Hematopoietic multipotent progenitor cell treated with erythropoietin and hydrocortisone succinate and interleukin-3 and kit ligand, for 17 days (in vitro differentiated cells): ENCODE measurements at places on chromosomes 5 and 9.
A peak's percentile ranks its signal among the peaks of the same experiment; 100 is the strongest.

DNA sequence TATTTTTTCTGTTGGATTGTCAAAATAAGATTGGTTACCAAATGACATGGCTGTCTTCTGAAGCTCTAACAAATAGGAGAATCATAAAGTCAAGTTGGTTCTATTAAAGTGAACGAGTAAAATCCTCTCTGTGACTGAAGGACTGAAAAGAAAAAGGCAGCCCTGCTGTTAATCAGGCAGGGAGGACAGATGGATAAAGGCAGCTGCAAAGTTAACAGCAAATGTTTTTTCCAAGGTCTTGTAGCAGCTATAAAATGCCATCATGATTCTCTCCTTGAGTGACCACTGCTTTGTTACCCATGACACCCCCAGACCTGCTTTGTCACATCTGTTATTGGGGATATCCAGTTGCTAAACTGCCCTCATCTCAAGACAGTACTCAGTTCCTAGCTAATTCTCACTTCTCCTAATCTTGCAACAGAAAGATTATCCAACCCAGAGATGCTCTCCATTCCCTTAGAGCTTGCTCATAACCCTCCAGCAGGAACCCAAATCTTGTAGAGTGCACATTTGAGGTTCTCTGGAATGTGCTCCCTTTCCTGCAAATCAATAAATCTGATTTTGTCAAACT is 89.7 kb upstream of the PARP8 start:
- DNase-seq = no peak

GRCh38 chr9:95545831-95546567 is 29.2 kb upstream of the PTCH1 start:
- DNase-seq = no peak

DNA sequence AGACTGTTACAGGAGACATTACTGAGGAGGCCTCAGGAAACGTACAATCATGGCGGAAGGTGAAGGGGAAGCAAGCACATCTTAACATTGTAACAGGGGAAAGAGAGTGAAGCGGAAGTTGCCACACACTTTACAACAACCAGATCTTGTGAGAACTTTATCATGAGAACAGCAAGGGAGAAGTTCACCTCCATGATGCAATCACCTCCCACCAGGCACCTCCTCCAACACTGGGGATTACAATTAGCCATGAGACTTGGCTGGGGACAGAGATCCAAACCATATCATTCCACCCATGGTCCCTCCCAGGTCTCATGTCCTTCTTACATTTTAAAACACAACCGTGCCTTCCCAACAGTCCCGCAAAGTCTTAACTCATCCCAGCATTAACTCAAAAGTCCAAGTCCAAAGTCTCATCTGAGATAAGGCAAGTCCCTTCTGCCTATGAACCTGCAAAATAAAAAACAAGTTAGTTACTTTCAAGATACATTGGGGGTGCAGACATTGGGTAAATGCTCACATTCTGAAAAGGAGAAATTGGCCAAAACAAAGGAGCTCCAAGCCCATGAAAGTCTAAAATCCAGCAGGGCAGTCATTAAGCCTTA is 138.3 kb downstream of the TMEM161B start:
- DNase-seq = no peak

GRCh38 chr5:96083361-96083881 is 121.8 kb upstream of the ELL2 start:
- DNase-seq = no peak

GRCh38 chr5:36880761-36881160 is 4.2 kb downstream of the NIPBL start:
- DNase-seq = peak; percentile 45

DNA sequence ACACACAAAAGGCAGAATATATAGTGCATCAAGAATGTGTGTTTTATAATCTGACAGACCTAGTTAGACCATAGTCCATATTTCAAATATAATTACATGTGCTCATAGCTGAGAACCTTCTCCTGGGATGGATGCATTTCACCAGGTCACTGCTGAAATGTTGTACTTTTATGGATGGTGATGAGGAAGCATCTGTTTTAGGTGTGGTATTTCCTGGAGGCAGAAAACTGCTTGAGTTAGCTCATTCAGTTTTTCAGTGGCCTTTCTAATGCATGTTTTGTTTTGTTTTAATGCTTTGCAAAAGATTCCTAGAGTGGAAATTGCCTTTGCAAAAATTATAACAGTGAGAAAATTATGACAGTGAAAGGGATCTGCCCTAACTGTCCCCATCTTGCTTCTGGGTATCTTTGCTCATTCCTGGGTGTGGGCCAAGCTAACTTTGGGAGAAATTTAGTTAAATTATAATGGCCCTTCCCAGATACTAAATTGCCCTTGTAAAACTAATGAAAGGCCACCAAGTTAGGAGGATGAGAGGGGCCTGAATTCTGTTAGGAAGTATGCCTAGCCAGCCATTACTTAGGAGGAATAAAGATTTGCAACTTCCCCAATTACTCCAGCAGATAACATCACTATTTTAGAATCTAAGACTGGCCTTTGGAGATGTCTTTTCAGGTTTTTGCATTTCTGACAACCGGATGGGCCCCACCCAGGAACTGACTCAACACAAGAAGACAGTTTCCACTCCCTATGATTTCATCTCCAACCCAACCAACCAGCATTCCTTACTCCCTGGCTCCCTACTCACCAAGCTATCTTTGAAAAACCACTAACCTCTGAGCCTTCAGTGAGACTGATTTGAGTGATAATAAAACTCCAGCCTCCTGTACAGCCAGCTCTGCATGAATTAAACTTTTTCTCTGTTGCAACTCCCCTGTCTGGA is 7.0 kb upstream of the IL12B start:
- DNase-seq = no peak

DNA sequence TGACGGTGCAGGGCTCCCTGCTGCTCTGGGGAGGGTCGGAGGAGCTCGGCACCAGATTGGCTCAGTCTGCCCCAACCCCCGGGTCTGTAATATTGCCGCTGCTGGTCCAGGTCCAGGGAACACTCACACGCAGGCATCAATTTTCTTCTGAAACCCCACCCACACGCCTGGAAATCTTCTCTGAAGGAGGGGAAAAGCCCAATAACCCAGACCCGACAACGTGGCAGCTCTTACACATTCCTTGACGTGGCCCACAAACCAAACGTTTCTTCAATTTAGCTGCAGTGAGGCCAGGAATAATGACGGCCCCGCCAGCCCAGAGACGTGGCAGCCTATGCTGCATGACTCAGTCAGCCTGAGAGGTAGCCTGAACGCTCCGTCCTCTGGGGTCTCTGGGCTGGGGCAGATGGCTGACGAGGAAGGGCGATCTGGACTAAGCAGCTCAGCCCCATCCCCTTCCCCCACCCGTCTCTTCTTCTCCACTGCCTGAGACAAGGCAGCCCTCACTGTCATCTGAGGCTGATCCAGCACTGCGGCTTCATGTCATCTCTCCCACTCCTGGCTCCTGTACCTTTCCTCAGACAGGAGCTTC is 9.9 kb upstream of the SPARC start:
- DNase-seq = no peak

- no peak for DNase-seq
These were observed 17.1 kb upstream of the LOX start for GRCh38 chr5:122095158-122095557.

DNA sequence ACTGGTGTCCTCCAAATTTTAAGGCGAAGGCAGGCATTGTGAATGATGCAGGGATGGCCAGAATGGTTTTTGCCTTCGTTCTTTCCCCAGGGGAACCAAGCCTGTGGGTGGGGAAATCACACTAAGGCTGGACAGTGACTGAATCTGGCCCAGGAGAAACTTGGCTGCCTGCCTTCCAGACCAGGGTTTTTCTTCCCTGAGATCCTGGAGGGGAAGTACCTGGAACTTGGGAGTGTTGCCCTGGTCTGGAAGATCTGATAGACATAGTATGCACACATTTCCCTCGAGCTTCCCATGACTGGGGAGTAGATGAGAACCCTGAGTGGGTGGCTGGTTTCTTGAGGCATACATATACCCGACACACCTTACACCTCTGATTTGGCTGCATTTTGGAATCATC is 664 bp upstream of the IL11RA start:
- no peak for DNase-seq

GRCh38 chr9:98905015-98905414 is 38.7 kb upstream of the COL15A1 start:
- no peak for DNase-seq

DNA sequence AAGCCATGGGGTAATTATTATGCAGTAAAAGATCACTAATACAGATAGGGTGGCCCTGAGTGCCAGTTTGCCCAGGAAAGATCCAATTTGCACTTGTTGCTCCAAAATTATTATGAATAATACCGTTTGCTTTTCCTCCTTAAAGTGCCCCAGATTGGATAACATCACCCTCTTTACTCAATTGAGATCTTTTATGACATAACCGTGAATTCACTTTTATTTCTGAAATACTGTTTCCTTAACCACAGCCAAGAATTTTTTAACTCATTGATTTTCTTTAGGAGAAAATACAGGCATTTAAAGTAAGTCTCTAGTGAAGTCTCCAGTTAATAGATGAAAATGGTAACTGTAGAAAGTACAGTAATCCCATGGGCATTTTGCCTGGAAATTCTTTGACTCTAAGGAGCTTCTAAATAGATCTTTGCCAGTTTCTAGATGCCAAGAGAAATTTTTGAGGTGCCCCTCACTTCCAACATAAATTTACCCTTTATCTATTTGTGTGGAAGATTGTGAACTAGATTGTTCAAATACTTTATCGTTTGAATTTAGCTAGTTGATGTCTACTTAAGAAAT is 99.2 kb downstream of the UHRF2 start:
- DNase-seq = no peak

DNA sequence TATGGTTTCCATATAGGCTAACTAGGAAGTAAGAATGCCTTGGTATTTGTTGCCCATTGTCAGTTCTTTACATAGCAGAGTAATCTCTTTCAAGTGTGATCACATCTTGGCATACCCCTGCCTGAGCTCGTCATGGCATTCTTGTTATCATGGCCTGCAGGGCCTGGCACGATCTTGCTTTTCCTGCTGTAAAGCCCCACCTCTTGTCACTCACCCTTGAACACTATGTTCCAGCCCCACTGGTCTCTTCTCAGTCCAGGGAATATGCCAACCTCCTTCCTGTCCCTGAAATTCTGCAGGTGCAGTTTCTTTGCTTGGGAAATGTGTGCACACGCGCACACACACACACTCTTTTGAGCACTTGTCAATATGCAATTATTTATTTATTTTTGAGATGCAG is 250.2 kb upstream of the DMRT1 start:
- no peak for DNase-seq

- DNase-seq = no peak
These were observed 61.5 kb upstream of the NUDT12 start for GRCh38 chr5:103624035-103624480.

- no peak for DNase-seq
These were observed 288.5 kb upstream of the TUT7 start for GRCh38 chr9:86642721-86643120.

GRCh38 chr5:124736805-124737188 is 9.6 kb downstream of the ZNF608 start:
- no peak for DNase-seq

GRCh38 chr5:17891881-17892280 is 257.6 kb downstream of the TAF11L14 start:
- no peak for DNase-seq

- DNase-seq = no peak
These were observed 37.2 kb downstream of the HEXB start for GRCh38 chr5:74722271-74722670.

- DNase-seq = no peak
These were observed 284.9 kb upstream of the FBXL7 start for GRCh38 chr5:15215056-15215455.

DNA sequence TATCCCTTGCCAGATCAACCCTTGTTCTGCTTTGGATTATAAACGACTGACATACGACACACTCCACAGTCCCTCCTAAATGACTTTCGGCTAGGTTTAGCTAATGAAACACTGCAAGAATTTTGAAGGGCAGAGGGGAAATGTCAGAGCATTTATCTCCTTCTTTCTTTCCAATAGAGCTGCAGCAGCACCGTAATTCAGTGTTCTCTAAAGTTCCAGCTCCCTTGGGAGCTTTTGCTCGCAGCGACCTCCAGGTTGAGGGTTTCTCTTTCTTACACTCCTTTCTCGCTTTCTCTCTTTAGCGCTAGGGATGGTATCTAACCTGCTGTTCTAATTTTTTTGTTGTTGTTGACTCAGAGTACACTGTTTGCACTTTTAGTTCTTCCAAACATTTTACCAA is 467.1 kb upstream of the ST8SIA4 start:
- DNase-seq = no peak

GRCh38 chr9:438961-439768 is 224.5 kb downstream of the DOCK8 start:
- no peak for DNase-seq

GRCh38 chr9:17871213-17871890 is 292.5 kb downstream of the SH3GL2 start:
- DNase-seq = no peak

DNA sequence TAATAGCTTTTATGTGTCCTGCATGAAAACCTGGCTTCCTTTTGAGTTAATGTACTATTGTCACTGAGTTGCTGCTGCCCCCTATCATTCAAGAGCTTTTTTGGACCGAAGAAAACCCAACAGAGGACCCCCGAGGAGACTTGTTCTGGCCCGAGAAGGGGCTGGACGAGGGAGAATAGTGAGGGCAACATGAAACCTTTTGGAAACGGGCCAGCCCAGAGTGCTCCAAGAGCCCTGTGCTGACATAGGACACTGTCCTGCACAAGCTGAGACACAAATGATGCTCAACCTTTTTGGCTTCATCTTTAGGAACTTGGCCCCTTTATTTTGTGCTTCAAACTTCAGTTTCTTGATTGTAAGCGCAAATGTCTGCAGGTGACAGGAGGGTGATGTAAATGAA is 4.0 kb upstream of the GADD45G start:
- no peak for DNase-seq

DNA sequence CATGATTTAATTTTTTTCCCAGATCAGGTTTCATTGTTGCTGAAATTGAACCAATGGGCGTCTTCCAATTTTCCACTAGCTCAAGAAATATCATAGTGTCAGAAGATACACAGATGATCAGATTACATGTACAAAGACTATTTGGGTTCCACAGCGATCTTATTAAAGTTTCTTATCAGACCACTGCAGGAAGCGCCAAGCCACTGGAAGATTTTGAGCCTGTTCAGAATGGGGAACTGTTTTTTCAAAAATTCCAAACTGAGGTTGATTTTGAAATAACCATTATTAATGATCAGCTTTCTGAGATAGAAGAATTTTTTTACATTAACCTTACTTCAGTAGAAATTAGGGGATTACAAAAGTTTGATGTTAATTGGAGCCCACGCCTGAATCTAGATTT is 251.6 kb downstream of the ADGRV1 start:
- no peak for DNase-seq

DNA sequence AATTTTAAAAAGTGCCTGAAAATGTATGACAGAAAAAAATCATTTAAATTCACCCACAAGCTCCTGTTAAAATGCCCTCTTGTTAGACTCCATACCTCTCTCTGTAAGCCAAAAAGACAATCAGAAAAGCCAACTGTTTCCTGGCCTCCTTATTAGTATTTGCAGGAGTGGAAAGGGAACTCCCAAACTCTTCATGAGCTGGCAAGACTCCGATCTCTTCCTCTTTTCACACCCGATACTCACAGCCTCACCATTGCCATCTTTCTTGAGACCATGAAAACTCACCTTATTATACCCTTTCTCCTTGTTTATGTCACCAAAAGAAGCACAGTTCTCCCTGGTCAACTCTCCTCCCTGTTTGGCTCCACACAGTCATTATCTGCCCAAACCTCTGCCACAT is 197.8 kb downstream of the DMAC1 start:
- DNase-seq = no peak
